HFFc6 (cell line): ENCODE measurements at places on chromosomes 5 and 9.

GRCh38 chr5:111739416-111739815 lies 17.6 kb downstream of the NREP start:
- DNase-seq = no peak
- H3K4me3 ChIP-seq = no peak overlapping the region
- no peaks in the 10 kb centered on the region; the same call in 1 of the 2 replicates for H3K27me3 ChIP-seq
- H3K27ac ChIP-seq = no peak overlapping the region
- H3K4me1 ChIP-seq = peaks cover 91% of the 10 kb centered on the region

GRCh38 chr9:6641561-6641960 lies 4.0 kb downstream of the GLDC start:
- H3K4me3 ChIP-seq = no peak overlapping the region
- DNase-seq = peak; percentile 38
- no peaks in the 10 kb centered on the region for H3K36me3 ChIP-seq
- H3K27me3 ChIP-seq = peaks cover 58% of the 10 kb centered on the region

GRCh38 chr5:72096602-72097188 lies 10.6 kb upstream of the MAP1B start:
- H3K27ac ChIP-seq = no peak overlapping the region
- H3K4me1 ChIP-seq = peaks cover 22% of the 10 kb centered on the region
- H3K36me3 ChIP-seq = no peaks in the 10 kb centered on the region
- H3K4me3 ChIP-seq = no peak overlapping the region

- no peak for DNase-seq
- no peak overlapping the region for H3K4me3 ChIP-seq
- H3K4me1 ChIP-seq = peaks cover 9% of the 10 kb centered on the region
- peaks cover 10% of the 10 kb centered on the region for H3K27me3 ChIP-seq
- no peak overlapping the region for H3K27ac ChIP-seq
Measured at GRCh38 chr5:74665816-74666215, 19.2 kb upstream of the HEXB start.

- H3K27ac ChIP-seq = peak overlapping the region; percentile 91
- H3K4me3 ChIP-seq = peak overlapping the region; percentile 57
Measured at GRCh38 chr5:126385524-126386502, 37.4 kb upstream of the GRAMD2B start.

- DNase-seq = peak; percentile 52
- peaks cover 11% of the 10 kb centered on the region; the same call in 1 of the 2 replicates for H3K27me3 ChIP-seq
- no peaks in the 10 kb centered on the region for H3K36me3 ChIP-seq
- peak overlapping the region; percentile 61; the same call in 1 of the 2 replicates for H3K27ac ChIP-seq
- H3K4me3 ChIP-seq = peak overlapping the region; percentile 63
- peaks cover 36% of the 10 kb centered on the region for H3K4me1 ChIP-seq
Measured at GRCh38 chr5:127826011-127826410, 122.8 kb downstream of the CCDC192 start.

GRCh38 chr9:20384642-20385041 lies 237.7 kb downstream of the MLLT3 start:
- no peaks in the 10 kb centered on the region for H3K36me3 ChIP-seq
- DNase-seq = no peak
- no peak overlapping the region for H3K27ac ChIP-seq
- peaks cover 29% of the 10 kb centered on the region for H3K4me1 ChIP-seq
- H3K4me3 ChIP-seq = no peak overlapping the region
